ENCODE measurements at places on chromosomes 13 and 19.

- no peaks in the 10 kb centered on the region for H3K36me3 ChIP-seq
- peaks cover 28% of the 10 kb centered on the region for H3K4me1 ChIP-seq
- peak; percentile 44 for DNase-seq
- H3K4me3 ChIP-seq, result no peak overlapping the region
These were observed 46.7 kb downstream of the CYP4F22 start for GRCh38 chr19:15555021-15555420.

DNA sequence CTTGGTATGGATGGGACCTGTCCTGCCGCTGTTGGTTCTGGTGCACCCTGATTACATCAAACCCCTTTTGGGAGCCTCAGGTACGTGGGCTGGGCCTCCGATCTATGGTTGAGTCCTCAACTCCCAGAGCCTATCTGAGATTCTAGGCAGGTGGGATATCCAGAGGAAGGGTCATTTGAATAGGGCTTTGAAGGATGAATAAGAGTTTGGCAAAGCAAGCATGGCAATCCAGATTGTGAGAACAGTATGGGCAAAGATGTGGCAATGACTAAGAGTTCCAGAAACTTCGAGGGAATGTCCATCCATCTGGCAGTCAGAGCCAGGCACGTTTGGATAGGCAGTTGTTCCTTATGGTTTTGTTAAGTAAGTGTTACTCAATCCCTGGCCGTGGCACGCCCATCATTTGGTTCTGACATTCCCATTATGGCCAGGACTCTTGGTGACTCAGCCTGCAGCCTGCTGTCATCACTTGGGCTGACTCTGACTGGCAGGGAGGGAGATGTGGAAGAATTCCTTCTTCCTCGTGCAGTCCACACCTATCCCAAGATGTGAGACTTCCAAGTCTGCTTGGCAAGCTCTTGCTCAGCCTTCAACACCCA, 21.5 kb downstream of the CYP4F22 start:
- no peak overlapping the region for H3K4me3 ChIP-seq
- H3K36me3 ChIP-seq, result no peaks in the 10 kb centered on the region
- no peak overlapping the region for H3K27ac ChIP-seq
- no peak for DNase-seq
- H3K4me1 ChIP-seq, result peaks cover 7% of the 10 kb centered on the region

DNA sequence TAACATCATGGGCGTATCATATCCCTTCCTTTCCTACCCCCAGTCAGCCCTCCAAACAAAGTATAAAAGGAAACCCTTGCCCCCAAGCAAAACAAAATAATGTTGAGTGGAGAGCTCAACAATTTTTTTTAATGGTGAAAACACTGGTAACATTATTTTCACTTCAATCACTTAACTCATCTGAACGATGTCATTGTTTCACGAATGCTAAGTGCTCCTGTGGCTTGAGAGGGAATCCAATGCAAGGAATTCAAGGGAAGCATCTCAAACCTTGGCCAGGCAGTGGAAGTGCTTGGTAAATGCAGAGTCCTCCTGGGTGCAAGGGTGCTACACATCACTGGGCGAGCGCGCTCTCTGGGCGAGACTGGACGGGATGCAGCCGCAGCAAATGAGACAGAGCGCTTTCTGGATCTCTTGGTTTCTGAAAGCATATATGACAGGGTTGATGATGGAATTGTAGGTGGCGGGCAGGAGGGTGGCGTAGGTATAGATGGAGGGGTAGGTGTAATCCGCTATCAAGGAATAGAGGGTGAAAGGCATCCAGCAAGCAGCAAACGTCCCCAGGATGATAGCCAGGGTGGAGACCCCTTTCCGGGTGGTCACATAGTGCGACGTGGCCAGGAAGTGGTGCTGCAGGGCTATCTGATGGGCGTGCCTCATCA, 2.0 kb downstream of the GPR12 start:
- H3K36me3 ChIP-seq, result no peaks in the 10 kb centered on the region
- no peak overlapping the region for H3K27ac ChIP-seq
- DNase-seq, result no peak
- H3K4me3 ChIP-seq, result no peak overlapping the region
- peaks cover 6% of the 10 kb centered on the region for H3K4me1 ChIP-seq
- peaks cover 15% of the 10 kb centered on the region for H3K27me3 ChIP-seq

DNA sequence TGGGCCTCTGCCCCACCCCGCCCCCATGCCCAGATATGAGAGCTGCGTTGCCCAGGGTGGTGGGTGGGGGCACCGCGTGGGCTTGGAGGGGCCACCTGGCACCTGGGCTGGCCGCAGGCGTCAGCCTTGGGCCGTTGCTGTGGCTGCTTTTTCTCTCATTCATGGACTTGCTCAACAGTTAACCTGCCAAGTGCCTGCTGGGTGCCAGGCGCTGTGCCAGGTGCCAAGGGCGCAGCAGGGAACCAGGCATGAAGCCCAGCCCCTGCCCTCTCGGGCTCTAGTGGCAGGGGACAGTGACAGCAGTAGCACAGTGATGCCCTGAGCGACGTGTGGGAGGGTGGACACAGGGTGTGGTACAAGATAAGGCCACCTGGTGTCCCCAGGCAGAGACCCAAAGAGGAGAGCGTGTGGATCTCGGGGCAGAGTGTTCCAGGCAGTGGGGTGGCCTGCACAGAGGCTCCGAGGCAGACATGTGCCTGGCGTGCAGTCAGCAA, 28.1 kb downstream of the DHX34 start:
- H3K36me3 ChIP-seq, result peaks cover 53% of the 10 kb centered on the region
- H3K27ac ChIP-seq, result no peak overlapping the region
- no peaks in the 10 kb centered on the region for H3K27me3 ChIP-seq
- H3K4me1 ChIP-seq, result peaks cover 12% of the 10 kb centered on the region
- no peak for DNase-seq

GRCh38 chr19:977058-977464, 7.1 kb upstream of the WDR18 start:
- DNase-seq, result no peak
- H3K4me1 ChIP-seq, result no peaks in the 10 kb centered on the region
- no peaks in the 10 kb centered on the region for H3K36me3 ChIP-seq
- H3K4me3 ChIP-seq, result no peak overlapping the region
- H3K27me3 ChIP-seq, result no peaks in the 10 kb centered on the region

DNA sequence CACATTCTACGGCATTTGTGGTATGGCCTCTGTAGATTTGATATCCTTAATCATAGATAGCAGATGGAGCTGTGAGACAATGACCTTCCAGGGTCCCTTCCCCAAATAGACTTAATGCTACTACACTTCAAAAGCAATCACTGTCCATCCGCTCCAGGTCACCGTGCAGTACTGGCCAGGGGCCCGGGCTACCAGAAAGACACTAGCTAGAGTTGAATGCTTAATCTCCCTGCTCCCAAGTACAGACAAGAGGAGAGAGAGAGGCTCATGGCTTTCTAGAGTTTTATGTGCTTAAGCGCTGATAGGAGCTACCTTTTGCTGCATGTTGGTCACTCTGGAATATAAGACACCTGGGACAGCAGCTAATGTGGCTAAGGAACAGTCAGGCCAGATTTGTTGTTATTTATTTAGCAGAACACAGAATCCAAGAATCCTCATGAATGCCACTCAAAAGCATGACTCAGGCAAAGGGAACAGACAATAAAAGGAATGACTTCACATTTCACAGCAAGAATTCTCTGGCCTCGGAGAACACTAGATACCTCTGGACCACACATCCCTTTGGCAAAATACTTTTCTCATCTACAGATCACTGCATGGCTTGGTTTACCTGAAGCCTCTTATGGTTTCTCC, 165.0 kb downstream of the LACC1 start:
- no peaks in the 10 kb centered on the region for H3K27me3 ChIP-seq
- H3K4me3 ChIP-seq, result no peak overlapping the region
- H3K36me3 ChIP-seq, result no peaks in the 10 kb centered on the region
- DNase-seq, result no peak
